ENCODE measurements at places on chromosomes 11 and 22.
A peak's percentile ranks its signal among the peaks of the same experiment; 100 is the strongest.

GRCh38 chr11:26993965-26994457, at the start of gene FIBIN:
Gene FIBIN (plus strand): TSS chr11:26994112. CDS start chr11:26994527, 415 bp downstream.
- DNase-seq, result peak; percentile 66

- no peak for DNase-seq
Measured at GRCh38 chr11:110939471-110939870, 227.2 kb upstream of the ARHGAP20 start.

GRCh38 chr11:118010738-118011461, 24.7 kb downstream of the IL10RA start:
- DNase-seq, result no peak

DNA sequence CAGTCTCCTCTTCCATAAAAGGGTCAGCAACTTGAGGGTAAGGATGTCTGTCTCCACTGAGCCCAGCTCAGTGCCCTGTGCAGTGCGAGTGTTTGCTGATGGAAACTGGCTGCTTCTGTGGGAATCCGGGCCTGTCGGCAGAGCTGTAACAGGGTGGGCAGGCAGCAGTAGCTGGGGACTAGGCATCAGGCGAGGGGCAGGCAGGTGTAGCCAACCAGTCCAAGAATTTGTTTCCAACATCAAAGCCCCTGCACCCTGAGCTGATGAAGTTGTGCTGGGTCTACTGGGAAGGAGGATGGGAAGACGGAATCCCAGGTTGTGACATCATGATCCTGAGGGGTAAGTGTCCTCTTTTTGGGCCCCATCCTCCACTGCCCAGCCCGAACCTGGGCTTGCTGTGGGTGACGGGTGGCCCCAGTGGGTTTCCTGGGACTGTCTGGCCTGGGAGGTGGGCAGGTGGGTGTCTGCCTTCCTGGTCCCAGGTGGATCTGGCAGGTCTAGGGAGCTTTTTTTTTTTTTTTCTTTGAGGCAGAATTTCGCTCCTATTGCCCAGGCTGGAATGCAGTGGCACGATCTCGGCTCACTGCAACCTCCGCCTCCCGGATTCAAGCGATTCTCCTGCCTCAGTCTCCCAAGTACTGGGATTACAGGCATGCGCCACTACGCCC, 11.0 kb downstream of the SLC29A2 start:
- no peak for DNase-seq

- DNase-seq, result peak; percentile 81
Measured at GRCh38 chr11:17764446-17765218, 30.1 kb downstream of the KCNC1 start.

- no peak for DNase-seq
Measured at GRCh38 chr11:75717608-75718418, at the start of gene MOGAT2. Gene MOGAT2 (plus strand): TSS chr11:75717838. CDS start chr11:75717889, 51 bp downstream.

- DNase-seq, result no peak
Measured at GRCh38 chr22:36374603-36375024, 13.2 kb downstream of the MYH9 start.

DNA sequence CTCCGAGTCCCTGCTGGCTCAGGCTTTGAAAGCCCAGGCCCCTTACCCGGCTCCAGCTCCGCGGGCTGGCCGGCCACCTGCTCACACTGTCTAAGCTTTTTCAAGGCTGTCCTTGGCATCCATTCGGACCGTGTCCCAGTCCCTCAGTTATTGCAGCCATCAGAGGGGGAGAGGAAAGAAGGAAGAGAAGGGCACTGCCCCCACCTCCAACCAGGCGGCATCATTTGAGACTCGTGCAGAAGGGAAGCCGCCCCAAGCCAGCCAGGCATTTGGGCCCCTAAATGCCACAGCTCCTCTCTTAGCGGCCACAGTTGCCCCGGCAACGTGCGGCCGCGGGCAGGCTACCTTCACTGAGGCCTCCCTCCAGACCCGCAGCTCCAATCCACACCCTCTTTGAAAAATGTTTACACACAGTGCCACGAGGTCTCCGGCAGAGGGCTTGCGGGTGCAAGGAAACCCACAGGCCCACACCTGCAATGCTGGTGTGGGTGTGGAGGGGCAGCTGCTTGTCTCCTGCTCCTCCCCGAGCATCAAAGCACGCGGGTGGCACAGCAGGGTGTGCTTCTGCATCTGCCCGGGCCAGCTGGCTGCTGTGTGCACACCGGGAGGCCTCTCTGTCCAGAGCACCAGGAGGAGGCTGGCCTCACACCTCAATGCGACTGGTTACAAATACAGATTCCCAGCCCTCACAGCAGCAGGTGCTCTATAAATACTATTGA, 124.4 kb downstream of the CTTN start:
- DNase-seq, result peak; percentile 74

DNA sequence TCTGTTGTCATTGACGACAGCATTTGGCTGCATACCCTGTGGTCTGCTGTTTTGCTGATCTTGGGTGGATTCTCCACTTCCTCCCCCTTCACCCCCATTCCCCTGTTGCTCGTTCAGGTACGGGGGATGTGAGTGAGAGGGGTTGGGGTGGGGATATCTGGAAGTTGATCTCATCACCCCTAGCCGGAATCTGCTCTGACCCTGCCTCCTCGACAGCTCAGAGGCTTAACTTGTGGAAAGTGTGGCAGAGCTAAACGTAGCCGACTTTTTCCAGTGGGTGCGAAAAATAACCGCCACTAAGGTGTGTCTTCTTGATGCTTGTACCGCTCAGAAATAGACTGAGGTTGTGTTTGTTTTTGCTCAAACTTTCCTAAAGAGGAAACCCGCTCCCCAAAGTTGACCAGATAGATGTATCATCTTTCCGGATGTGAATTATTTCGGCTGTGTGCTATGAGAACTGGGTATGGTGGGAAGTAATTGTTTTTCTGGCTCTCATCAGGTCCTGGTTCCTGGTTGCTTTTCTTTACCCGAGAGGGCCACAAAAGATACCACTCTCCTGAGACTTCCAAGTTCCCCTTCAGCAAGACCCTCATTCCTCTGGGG, 6.6 kb downstream of the ZBTB16 start:
- DNase-seq, result no peak

DNA sequence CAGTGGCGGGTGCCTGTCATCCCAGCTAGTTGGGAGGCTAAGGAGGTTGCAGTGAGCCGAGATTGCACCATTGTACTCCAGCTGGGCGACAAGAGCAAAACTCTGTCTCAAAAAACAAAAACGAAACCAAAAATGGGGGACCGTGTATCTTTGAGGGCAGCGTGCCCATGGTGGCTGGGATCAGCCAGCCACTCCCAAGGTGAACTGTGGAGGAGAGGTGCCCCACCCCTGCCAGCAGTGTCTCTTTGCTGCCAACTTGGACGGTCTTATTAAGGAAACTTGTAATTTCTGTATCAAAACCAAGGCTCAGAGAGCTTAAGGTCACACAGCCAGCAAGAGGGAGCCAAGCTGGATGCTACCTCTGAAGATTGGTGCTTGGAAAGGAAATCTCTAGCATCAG, 147.7 kb downstream of the CACNA1I start:
- no peak for DNase-seq

DNA sequence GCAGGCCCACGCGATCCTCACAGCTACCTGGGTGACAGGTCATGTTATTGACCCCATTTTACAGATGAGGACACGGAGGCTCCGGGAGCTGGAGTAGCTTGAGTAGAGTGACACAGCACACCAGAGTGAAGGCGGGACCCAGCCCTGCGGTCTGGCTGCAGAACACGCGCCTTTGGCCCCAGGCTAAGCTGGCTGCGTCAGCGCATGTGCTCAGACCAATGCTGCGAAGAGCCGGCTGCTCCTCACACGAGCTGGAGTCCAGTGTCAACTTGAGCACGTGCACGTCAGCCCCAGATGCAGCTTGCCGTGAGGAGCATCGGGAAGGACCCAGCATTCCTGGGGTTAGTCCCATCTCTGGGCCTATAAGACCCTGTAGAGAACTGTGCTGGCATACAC, 49.9 kb downstream of the SCUBE1 start:
- DNase-seq, result no peak
